Stimulated activated CD8-positive, alpha-beta memory T cell treated with anti-CD3 and anti-CD28 coated beads, Interleukin-4, amount 100 ng/mL, for 1 hour (primary cell): ENCODE measurements at places on chromosomes 2 and 18.

- no peak for DNase-seq
These were observed 43.1 kb downstream of the PELI1 start for GRCh38 chr2:64101141-64101591.

DNA sequence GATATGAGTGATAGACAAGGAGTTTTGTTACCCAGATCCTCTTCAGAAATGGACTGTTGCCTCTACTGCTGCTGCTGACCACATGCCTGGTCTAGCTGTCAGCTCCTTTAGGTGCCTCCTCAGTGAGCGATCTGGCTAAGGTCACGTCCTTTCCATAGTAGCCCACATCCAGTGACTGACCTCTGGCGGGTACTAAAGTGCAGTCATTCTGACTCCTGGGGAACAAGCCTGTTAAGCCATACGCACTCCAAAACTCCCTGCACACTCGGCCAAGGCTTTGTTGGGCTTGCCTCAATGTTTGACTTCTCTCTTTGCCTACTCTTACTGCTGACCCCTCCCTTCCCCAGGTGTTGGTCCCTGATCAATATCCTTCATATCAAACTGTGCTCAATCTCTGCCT is 685.2 kb downstream of the IRS1 start:
- no peak for DNase-seq

DNA sequence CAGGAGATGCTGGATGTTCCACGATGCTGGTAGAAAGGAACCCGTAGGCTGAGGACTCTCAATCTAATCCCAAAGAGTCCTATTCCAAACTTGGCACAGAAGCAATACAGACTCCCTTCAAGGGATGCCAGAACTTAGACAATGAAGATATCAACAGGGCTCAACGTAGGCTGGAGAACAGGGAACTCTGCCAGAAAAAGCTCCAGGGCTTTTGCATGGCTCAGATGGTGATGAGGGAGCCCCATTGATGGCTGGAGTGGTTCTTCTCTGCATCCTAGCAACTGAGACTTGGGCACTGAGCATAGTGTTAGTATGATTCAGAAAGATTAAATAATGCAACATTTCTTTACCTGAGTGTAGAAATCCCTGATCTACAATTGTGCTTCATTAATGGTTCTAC is 117.2 kb upstream of the NCK2 start:
- DNase-seq, result no peak

GRCh38 chr18:24227977-24228666 is 89.3 kb downstream of the CABYR start:
- no peak for DNase-seq

DNA sequence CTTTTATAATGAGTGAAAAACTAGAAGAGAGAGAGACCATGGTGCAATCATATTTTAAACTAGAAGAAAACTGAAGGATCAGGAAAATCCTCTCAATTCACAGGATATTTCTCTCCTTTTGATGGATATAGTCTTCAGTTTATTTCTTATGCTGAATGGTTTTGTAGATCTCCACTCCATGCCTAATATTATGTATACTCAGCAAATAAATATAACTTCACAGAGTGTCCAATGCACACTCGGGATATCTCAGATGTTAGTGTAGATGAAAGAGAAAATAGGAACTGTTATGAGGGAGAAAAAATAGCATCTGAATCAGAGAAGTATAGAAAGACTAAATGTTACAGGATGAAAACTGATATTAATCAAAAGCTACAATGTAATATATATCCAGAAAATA is 1324.5 kb upstream of the PIK3C3 start:
- no peak for DNase-seq

DNA sequence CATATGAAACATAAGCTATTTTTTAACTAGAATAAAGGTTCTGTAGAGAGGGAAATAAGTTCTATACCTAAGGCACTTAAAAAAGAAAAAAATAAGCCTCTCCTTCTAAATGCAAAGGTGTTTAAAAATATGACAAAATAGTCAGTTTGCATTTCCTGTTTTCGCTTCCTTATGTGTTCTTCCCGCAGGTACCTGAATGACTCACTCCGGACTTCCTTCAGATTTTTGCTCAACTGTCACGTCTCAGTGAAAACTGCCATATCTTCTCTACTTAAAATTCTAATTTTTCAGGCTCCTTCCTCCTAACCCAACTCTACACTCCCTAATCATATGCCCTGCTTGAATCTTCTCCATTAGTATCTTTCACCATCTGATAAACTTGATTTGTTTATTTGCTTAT is 1333.1 kb downstream of the LRP1B start:
- DNase-seq, result no peak

- DNase-seq, result no peak
These were observed 508 bp upstream of the TUBA4B start for GRCh38 chr2:219252570-219252899.

- DNase-seq, result no peak
These were observed 107.8 kb upstream of the ST3GAL5 start for GRCh38 chr2:85996591-85996990.

- DNase-seq, result no peak
These were observed 94.0 kb downstream of the CDK15 start for GRCh38 chr2:201900362-201900761.

- DNase-seq, result no peak
These were observed 101.0 kb upstream of the SIX3 start for GRCh38 chr2:44840503-44840850.

- DNase-seq, result no peak
These were observed 38.2 kb downstream of the CENPO start for GRCh38 chr2:24831221-24832072.

GRCh38 chr2:212914392-212914791 is 237.0 kb downstream of the IKZF2 start:
- DNase-seq, result no peak

GRCh38 chr2:54723996-54724559 is 616 bp downstream of the EML6 start:
- DNase-seq, result no peak

DNA sequence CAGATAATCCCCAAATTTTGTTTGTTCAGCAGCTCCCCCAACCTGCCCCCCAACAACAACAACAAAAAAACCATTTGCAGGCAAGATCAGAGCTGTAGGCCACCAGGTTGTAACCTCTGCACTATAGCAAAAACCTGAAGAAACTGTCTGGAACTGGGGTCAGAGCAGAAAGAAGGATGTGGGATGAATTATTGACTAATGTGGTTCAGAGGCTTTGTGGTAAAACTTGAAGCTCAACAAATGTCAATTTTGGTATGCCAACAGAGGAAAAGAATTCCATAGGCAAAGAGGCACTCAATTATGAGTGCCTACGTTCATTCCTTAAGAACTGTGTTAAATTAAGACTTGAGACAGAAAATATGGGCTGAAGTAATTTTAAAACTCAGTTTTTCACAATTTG is 255.1 kb downstream of the STK39 start:
- DNase-seq, result no peak

DNA sequence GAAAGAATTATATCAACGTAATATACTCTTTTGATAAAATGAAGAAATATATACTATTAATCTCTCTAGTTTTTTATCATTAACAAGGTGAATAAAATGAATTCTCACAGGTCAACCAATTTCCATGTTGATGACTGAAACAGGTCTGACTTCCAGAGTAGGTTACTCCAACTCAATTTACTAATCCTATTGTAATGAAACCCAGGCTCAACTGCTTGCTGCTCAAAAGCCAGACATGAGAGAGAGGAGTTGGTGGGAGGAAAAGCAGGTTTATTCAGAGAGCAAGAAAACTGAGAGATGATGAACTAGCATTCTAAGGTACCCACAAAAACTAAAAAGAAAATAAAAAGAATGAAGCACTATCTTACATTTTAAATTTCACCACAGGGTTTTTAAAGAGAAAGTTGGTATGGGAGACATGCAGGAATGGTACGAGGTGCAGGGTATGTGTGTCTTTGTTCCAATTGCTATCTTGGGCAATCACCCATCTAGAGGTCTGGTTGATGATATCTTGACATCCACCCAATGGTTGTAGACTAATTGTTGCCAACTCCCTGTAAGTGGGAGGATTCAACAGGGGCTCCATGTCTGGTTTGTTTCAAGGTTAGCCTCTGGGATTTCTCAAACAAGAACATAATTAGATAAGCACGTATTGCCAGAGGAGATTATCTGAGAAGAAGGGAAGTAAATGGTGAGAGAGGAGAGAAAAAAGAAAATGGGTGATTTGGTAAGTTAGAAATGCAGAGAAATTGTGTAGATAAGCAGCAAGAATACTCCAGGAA is 471.4 kb upstream of the REG3G start:
- DNase-seq, result no peak
